ENCODE measurements at places on chromosomes 13 and 19.

- DNase-seq: no peak
Observed at GRCh38 chr13:75685239-75685697, 49.1 kb downstream of the LMO7 start.

DNA sequence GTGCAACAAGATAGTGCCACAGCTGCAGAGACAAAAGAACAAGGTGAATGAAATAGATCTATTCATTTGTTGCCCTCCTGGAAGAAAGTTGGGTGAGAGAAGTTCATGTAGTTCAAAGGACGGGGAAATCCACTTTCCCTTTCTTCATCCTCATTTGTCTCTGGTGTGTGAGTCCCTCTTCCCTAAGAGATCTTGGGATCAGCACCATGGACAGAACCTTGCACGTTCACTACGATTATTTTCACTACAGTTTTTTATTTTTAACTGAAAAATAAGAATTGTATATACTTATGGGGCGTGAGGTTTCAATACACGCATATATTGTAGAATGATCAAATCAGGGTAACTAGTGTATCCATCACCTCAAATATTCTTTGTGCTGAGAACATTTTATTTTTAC is 29.2 kb downstream of the NLRP5 start:
- no peak for DNase-seq

DNA sequence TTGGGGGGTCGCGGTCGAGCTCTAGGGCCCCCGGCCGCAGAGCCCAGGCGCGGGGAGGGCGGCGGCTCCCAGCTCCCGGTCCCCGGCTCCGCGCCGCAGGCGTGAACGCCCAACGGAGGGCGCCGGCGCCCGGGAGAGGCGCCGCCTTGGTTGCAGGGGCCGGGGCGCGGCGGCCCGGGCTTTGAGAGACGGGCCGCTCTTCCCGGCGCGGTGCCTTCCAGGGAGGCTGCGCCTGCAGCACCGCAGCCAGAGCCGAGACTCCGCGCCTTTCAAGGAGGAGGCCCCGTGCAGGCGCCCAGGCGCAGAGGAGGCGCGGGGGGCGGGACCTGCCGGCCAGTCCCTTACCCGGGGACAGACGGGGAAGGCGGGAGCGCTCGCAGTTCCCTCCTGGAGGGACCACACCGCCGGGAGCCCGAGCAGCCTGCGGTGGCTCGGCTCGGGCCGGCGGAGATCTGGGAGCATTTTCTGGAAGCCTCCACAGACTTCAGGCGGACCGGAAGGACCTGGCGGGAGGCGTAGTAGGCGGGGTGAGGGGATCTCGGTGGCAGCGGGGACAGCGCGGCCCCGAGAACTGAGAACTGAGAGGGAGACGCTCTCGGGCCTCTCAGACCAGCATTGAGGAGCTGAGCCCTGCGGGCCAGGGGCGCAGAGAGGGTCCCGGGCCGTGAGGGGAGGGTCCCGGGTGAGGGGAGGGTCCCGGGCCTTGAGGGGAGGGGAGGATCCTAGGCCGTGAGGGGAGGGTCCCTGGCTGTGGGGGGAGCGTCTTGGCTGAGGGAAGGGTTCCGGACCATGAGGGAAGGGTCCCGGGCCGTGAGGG is 25.5 kb upstream of the MCF2L start:
- DNase-seq: peak; percentile 74

- no peak for DNase-seq
Observed at GRCh38 chr19:28487999-28488398, 725.0 kb downstream of the UQCRFS1 start.

DNA sequence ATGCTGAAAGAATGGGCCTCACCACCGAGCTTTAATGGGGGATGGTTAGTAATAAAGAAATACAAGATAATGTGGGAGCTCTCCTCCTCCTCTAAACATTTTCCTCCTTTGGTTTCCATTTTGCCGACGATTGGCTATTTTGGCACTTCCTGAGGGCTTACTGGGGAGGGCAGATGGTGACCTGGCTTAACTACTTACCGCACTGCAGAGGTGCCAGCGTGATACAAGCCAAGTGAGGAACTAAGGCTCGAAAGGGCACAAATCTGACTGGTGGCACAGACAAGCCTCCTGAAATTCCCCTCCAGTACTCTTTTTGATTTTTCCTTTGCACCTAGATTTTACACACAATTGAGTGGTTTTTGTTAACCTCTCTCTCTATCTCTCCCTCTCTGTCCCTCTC is 53.3 kb upstream of the RAP2A start:
- DNase-seq: no peak

- no peak for DNase-seq
Observed at GRCh38 chr19:41886761-41887710, 4.1 kb downstream of the ARHGEF1 start.

DNA sequence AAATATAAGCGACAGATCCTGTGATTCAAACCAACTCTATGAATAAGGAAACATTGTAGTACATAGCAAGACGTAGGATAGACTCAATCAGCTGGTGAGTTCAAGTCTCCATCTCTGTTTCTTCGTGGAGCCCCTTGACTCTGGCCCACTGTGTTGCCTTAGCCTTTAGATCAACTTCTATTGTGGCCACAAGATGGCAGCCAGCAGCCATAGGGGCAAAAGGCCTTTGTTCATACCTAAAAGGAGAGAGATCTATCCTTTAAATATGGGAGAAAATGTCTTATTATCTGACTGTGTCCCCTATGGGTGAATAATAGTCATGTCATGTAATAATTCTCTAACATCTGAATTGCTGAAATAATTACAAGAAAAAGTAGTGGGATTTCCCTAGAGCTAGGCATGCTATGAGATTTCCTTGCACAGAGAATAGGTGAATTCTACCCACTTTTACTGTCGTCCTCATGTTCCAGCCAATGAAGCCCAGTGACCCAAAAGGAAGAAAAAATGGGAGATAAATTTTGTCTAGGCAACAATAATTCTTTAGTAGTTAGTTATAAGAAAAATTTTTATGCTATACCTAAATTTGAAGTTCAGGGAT is 129.4 kb downstream of the PCDH20 start:
- DNase-seq: no peak

DNA sequence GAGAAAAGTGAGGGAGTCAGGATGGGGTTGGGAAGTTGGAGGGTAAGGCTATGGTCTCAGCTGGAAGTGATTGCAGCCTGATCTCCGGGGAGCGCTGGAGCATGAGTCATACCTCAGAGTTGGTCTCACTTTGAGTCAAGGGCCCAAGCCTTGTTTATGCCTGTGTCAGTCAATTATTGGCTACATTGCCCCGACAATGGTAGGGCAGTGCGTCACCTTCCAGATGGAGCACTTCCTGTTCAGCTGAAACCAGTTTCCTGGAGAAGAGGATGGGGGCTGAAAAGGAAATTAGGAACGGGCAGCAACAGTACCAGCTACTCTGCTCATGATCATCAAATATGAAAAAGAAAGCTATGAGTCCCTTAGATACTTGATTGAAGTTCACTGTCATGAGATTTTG is 60.4 kb downstream of the ADGRE1 start:
- DNase-seq: no peak

GRCh38 chr13:52012512-52012836 is 276 bp downstream of the ALG11 start:
- DNase-seq: no peak

GRCh38 chr13:104404325-104404724 is 1338.1 kb upstream of the SLC10A2 start:
- DNase-seq: no peak

DNA sequence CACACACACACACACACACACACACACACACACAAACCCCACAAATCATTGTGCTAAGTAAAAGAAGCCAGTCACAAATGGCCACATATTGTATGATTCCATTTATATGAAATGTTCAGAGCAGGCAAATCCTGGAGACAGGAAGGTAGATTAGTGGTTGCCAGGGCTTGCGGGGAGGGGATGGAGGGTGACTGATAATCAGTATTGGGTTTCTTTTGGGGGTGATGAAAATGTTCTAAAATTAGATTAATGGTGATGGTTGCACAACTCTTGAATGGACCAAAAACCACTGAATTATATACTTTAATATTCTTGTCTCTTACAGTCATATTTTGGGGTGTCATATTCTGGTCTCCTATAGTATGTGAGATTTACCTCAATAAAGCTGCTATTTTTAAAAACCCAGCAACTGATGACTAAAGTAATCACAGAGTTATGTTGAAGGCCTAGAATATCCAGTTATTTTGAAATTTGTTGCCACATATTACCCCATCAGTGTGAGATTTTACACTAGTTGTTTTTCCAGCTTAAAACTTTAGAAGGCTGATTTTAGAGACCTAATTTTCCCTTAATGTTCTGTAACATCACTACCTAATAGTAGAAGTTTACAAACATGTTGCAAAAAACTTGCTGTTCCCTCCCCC is 20.3 kb downstream of the FLT1 start:
- DNase-seq: no peak

DNA sequence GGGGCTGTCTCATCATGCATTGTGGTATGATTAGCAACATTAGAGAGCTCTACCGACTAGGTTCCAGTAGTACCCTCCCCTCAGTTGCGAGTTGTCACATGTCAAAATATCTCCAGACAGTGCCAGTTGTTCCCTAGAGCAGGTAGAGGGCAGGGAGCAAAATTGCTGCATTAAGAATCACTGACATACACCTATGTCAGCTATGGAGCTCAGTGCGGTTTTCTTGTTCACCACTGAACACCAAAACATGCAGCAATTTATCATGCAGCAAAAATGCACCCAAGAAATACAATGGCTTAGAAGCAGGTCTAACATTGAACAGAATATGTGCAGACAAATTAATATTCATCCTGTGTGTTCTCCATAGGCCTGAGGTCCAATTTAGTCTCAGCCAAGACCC is 186.9 kb upstream of the STARD13 start:
- no peak for DNase-seq

GRCh38 chr19:16867211-16867610 is 21.6 kb upstream of the F2RL3 start:
- DNase-seq: no peak

DNA sequence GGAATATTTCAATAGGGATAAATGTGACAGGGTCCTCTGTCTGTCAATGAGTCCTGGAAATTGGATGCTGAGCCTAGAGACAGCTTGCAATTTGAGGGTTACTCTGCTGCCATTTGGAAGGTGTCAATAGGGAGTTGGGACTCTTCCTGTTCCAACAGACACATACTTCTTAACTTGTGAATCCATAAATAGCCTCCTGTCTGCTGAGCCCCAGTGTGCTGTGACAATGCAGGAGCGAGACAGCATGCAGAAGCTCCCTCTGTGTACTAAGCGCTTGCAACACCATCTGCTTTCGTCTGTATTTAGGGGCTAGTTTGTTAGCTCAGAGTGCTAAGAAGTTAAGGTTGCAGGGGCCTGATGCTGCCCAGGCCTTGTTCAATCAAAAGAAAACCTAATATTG is 58.5 kb upstream of the GPR12 start:
- no peak for DNase-seq

- no peak for DNase-seq
Observed at GRCh38 chr13:43272851-43273250, 249.5 kb downstream of the DNAJC15 start.

DNA sequence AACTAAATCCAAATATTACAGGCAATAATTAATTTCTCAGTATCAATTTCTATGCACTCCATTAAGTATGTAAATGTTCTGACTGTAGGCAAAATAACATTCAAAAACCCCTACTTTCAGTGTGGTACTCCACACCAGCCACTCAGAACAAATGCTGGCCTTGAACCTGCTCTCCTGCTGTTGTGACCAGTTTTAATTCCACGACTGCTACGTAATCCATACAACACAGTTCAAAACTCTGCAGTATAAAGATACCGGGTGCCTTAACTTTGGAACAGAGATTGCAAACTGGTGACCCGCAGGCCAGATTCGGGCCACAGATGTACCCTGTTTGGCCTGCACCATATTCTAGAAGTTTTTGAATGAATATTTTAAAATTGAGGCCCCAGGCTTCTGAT is 30.4 kb downstream of the COL4A1 start:
- no peak for DNase-seq

- no peak for DNase-seq
Observed at GRCh38 chr13:110301606-110302553, 5.1 kb downstream of the COL4A1 start.

- DNase-seq: no peak
Observed at GRCh38 chr19:10831987-10832938, 3.7 kb downstream of the TMED1 start.

DNA sequence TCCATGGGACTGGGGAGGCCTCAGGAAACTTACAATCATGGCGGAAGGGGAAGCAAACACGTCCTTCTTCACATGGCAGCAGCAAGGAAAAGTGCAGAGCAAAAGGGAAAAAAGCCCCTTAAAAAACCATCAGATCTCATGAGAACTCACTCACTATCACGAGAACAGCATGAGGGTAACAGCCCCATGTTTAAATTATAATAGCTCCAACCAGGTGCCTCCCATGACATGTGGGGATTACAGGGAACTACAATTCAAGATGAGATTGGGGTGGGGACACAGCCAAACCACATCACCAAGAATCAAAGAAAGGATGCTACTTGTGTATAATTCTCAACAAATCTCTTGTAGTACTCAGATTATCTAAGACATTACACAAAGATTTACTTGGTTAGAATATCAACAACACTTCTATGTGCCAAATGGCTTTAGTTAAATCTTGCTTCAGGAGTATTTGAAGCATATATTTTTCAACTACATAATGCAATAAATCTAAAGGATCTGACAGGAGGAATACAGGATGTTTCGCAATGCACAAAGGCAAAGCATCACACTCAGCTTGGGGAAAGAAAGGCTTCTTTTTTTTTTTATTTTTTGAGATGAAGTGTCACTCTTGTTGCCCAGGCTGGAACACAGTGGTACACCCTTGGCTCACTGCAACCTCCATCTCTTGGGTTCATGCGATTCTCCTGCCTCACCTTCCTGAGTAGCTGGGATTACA is 180.0 kb downstream of the LHFPL6 start:
- DNase-seq: no peak

GRCh38 chr19:35790981-35791813 is 15.8 kb downstream of the ARHGAP33 start:
- DNase-seq: no peak

- no peak for DNase-seq
Observed at GRCh38 chr13:46165485-46166223, 16.3 kb downstream of the LCP1 start.

DNA sequence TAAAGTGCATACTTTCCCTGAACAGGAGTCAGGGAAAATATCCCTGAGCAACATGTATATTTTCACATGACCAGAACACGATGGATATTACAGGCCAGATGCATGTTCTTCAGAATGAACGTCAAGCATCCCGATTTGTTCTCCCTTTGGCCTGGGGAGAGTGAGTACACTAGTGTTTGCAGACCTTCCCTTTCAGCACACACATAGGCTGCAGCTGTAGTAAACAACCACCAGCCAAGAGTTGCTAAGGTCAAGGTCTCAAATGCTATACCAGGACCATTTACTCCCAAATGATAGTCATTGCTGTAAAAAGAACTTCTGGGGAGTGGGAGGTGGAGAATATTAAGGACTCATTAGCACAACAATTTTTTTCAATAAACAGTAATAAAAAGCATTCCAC is 3.0 kb downstream of the KLF12 start:
- no peak for DNase-seq

- no peak for DNase-seq
Observed at GRCh38 chr13:24286624-24287023, 22.8 kb upstream of the C1QTNF9 start.

GRCh38 chr19:29547361-29547960 is 21.7 kb downstream of the VSTM2B start:
- no peak for DNase-seq
